Cardiac septum (tissue), 1 donor: ENCODE measurements at places on chromosomes 2 and 18. TPM values are rescaled to one million over a fixed set of nuclear protein-coding genes. Genes with fewer than 3 reads are reported as not detected.

MEP1B gene
- 0.13 TPM for total RNA-seq

SNTG2 gene
- total RNA-seq, result 1.0 TPM

MOGAT1 gene
- 0.24 TPM for total RNA-seq

KLHL14 gene
- 0.11 TPM for total RNA-seq

ATP5F1A gene
- 1,569 TPM for total RNA-seq

CFAP210 gene
- total RNA-seq, result not detected

PTH2R gene
- not detected for total RNA-seq

TDRD15 gene
- not detected for total RNA-seq

COBLL1 gene
- total RNA-seq, result 15.0 TPM

CHRNG gene
- total RNA-seq, result not detected

RBMS1 gene
- 75.3 TPM for total RNA-seq

REG3G gene
- total RNA-seq, result not detected

MTIF2 gene
- total RNA-seq, result 40.8 TPM

SERPINB7 gene
- not detected for total RNA-seq

PLEKHM3 gene
- total RNA-seq, result 12.0 TPM

C2orf80 gene
- not detected for total RNA-seq

SRD5A2 gene
- total RNA-seq, result not detected

RGPD3 gene
- 0.08 TPM for total RNA-seq

OTOS gene
- not detected for total RNA-seq

FAHD2B gene
- 19.3 TPM for total RNA-seq

SAG gene
- total RNA-seq, result not detected

OTOF gene
- total RNA-seq, result not detected

HRH4 gene
- 0.08 TPM for total RNA-seq

CRYGC gene
- not detected for total RNA-seq

RGPD8 gene
- total RNA-seq, result 10.6 TPM

MIB1 gene
- 29.0 TPM for total RNA-seq

RFTN2 gene
- 3.5 TPM for total RNA-seq

FSIP2 gene
- total RNA-seq, result 0.40 TPM

KCNIP3 gene
- total RNA-seq, result 6.5 TPM

ASPRV1 gene
- total RNA-seq, result 0.81 TPM

CPLX4 gene
- total RNA-seq, result not detected

HOXD11 gene
- total RNA-seq, result not detected

CRYBA2 gene
- total RNA-seq, result not detected

TEKT4 gene
- total RNA-seq, result 0.32 TPM

LYPD6B gene
- not detected for total RNA-seq

RAB3GAP1 gene
- total RNA-seq, result 47.8 TPM

UGT1A5 gene
- total RNA-seq, result not detected

TMEFF2 gene
- total RNA-seq, result not detected

CDKL4 gene
- 0.35 TPM for total RNA-seq

REG3A gene
- total RNA-seq, result not detected

ELOA2 gene
- total RNA-seq, result not detected

B3GNT2 gene
- 31.2 TPM for total RNA-seq

EML6 gene
- total RNA-seq, result 0.83 TPM

FTCDNL1 gene
- 2.3 TPM for total RNA-seq

METAP1D gene
- 4.0 TPM for total RNA-seq

FOXI3 gene
- total RNA-seq, result not detected

MAP2 gene
- total RNA-seq, result 42.1 TPM

UGT1A4 gene
- not detected for total RNA-seq

DUSP28 gene
- total RNA-seq, result 9.7 TPM

TGFA gene
- total RNA-seq, result 0.73 TPM

NEB gene
- 10.9 TPM for total RNA-seq
